Left forelimb (tissue), 1 donor: ENCODE measurements at places on chromosomes 2 and 18.

- no peak for DNase-seq
These were observed 44.8 kb downstream of the CAB39 start for GRCh38 chr2:230757476-230757875.

DNA sequence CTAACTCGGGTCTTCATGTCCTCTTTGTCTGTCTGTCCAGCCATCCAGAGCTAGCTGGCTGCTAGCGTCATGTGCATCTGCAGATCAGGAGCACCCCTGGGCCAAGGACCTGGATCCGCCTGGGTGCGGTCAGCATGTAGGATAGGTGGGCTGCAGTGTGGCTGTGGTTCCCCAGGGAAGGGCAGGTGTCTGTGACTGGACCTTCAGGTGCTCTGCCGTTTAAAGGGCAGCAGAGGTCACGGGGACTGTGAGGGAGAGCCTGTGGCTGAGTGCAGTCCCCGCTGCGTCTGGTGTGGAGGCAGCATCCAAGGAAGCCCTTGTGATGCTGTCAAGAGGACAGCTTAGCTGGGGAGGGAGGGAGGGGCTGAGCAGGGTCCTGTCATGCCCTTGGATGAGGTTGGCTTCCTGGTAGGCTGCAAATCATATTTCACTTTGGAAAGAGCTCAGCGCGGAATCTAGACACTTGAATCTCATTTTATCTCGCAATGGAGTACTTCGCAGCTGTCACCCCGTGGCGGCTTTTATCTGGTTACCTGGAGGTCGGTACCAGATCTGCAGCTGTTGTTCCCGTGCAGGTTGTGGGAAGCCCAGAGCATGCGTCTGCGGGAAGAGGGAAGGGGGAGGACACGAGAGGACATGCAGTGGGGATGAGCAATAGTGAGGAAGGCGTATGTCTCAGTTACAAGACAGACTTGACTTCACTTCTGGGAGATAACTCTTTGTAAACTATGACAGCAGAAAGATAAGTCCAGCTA lies 5.9 kb upstream of the RALB start:
- no peak for DNase-seq

DNA sequence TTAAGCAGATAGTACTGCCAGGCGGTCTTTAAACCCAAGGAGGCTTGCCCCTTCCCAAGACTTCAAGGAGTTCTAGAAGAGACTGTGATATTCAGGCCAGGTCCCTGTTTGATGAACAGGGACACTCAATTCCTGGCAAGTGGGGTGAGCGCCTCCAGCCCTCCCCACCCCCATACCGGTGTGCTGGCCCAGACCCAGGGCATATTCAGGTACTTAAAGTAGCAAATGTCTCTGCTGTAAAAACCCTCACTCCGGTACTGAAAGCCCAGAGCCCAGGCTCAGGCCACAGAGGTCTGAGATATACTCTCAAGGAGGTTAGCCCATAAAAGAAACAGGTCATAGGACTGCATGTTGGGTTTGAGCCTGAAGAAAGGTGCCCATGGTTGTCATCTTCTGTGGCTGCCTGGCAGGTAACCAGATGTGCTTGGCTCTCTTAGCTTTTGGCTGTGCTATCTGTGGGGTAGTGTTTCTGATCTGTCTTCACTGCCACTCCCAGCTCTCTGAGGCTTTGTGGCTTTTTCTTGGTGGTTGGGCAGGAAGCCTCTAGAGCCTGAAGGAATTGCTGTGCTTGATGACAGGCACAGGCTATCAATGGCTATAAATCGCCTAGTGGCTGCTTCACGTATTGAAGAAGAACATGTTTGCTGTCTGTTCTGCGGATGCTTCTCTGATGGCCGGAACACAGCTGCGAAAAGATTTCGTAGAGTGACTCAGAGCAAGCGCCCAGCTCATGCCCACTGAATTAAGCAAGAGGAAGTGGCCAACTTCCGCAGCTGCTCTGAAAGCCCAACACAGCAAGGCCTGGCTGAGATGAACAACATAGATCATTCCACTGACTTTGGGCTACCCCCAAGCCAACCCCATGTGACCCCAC lies 63.3 kb upstream of the ALPP start:
- DNase-seq, result no peak

DNA sequence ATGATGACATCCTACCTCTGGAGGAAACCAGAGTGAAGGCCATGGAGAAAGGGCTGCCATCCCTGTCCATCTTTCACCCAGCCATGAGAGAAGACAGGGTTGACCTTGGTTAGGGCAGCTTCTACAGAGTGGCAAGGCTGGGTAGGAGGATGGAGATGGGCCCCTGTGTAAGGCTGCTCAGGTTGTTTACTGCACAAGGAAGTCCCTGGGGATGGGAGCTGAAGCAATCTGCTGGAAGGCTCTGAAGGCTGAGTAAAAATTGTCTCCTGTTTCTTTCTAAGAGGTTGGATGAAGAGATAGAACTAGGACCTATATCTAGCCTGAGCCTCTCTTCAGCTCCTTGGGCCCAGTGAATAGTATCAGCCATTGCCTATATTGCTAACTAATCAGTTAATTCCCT lies 14.4 kb downstream of the ELMOD3 start:
- no peak for DNase-seq

DNA sequence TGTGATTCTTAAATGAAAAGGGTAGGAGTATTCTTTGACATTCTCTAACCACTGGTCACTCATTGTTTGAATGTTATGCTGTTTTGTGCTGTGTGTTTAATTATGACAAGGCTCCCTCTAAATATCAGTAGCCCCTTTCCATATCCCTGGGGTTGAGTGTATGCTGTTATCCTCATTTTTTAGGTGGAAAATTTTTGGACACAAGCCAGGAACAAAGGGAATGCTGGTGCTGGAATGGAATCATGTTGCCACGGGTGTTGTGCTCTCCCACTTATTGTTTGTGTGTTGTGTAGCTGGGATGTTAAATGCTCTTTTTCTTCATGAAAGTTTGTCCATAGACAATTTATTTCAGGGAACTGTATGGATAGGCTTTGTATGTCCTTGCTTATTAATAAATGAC lies 43.3 kb downstream of the ZNF532 start:
- no peak for DNase-seq
